H1 (cell line): ENCODE measurements at places on chromosomes 4 and X. TPM values are rescaled to one million over a fixed set of nuclear protein-coding genes. Genes with fewer than 3 reads are reported as not detected.

DNA sequence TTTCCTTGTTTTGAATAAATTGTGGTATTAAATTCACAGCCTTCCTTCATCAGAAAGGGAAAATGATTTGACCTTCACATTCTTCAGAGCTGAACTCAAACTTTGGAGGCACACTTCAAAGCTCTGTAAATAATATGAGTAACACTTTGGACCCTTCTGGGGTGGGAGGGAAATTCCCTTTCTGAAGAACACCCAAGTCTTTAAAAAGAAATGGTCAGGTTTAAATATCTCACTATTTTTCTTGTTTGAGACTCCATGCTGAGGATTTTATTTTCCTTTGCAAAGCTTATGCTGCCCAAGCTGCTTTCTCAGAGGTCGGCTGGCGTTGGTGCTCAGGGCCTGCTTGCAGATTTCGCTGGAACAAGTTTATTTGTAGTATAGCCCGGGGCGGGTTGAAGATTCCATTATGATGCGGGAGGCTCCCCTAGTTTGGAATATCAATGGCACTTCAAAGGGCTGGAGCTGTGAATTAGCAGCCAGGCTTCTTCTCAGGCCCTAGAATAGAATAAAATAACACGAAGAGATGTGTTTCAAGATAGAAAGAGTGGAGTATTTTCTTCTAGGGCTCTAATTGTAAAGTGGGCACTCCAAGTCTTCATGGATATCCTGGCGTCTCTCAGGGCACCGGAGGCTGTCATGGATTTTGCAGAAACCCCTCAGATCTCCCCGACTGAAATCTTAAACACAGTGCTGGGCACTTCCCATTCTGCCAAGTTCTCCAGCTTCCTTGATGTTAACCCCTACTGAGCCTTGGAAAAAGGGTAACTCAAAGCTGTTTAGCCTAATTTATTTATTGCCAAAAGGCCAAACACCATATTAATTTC, 315.6 kb downstream of the GPAT3 start:
- DNase-seq = peak; percentile 85

RNF212 gene
- 3.4 and 3.9 TPM in 2 replicates for total RNA-seq

- DNase-seq = peak; percentile 65
Observed at GRCh38 chr4:170374770-170375169, 285.0 kb upstream of the AADAT start.

- no peak for DNase-seq
Observed at GRCh38 chrX:23344238-23344903, 9.7 kb downstream of the PTCHD1 start.

- DNase-seq = no peak
Observed at GRCh38 chr4:176422511-176422910, 102.7 kb downstream of the SPCS3 start.

GRCh38 chr4:4874254-4874653, 14.8 kb downstream of the MSX1 start:
- no peak for DNase-seq

DNA sequence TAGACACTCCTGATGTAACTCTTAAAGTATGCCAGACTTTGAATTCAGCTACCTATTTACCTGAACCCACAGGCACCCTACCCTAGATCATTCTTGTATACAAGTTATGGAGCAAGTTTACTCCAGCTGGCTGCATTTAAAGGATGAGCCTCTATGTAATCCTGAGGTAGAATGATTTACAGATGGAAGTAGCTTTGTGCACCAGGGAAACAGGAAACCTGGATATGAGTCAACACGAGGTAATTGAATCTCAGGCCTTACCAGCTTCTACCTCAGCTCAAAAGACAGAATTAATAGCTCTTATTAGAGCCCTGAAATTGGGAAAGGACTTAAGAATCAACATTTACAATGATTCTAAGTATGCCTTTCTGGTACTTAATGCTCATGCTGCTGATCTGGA, 119.8 kb downstream of the AGTR2 start:
- DNase-seq = no peak

- no peak for DNase-seq
Observed at GRCh38 chr4:81601358-81601694, 129.6 kb upstream of the RASGEF1B start.

XAGE1A gene
- total RNA-seq = not detected in 2 replicates

- DNase-seq = no peak
Observed at GRCh38 chr4:98833384-98833783, 95.5 kb downstream of the EIF4E start.

- no peak for DNase-seq
Observed at GRCh38 chrX:65607070-65607742, 60.2 kb upstream of the MSN start.

DNA sequence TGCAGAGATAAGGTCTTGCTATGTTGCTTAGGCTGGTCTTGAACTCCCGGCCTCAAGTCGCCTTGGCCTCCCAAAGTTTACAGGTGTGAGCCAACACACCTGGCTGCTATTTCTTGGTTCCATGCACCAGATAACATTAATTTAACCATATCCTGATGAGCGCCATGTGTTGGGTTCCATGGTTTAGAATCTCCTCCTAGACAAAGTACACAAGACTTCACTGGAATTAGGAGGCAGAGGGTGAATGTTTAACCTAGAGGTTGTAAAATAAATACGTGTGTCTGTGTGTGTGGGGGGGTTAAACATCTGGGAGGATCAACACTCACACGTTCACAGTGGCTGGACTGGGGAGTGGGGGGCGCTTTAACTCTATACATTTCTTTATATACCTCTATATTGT, 32.4 kb upstream of the SORCS2 start:
- no peak for DNase-seq

SPATA18 gene
- 2.0 and 2.4 TPM in 2 replicates for total RNA-seq

- no peak for DNase-seq
Observed at GRCh38 chr4:153804722-153805121, 15.8 kb upstream of the SFRP2 start.

GABRQ gene
- total RNA-seq = 8.6 and 9.6 TPM in 2 replicates

IL3RA gene
- not detected in 2 replicates for total RNA-seq

GRCh38 chr4:34417160-34417559, 1827.2 kb downstream of the ARAP2 start:
- DNase-seq = no peak

ATP1B4 gene
- total RNA-seq = not detected in 2 replicates

CT45A10 gene
- not detected in 2 replicates for total RNA-seq

DNA sequence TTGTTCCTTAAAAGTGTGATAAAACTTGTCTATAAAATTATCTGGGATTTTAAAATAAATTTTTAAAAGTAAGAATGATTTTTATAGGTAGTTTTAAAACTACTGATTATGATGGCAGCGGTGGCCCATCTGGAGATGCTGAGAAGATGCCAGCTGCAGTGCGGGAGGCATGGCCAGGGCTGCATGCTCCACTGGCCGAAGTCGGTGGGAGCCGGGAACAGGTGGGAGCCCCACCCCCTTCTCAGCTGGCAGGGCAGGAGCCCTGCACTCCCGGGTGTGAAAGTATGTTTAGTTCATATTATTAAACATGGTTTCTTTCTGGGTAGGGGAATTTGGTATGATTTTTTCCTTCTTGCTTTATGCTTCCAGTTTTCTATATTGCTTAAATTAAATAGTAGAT, 63.8 kb downstream of the CORIN start:
- DNase-seq = no peak

- DNase-seq = no peak
Observed at GRCh38 chr4:85741381-85741780, 266.4 kb downstream of the ARHGAP24 start.

- DNase-seq = no peak
Observed at GRCh38 chr4:20408611-20409010, 156.9 kb downstream of the SLIT2 start.

GRCh38 chr4:17301266-17301665, 210.6 kb downstream of the QDPR start:
- DNase-seq = no peak

NXF2B gene
- not detected in 2 replicates for total RNA-seq

- no peak for DNase-seq
Observed at GRCh38 chr4:8829584-8829983, 42.1 kb downstream of the HMX1 start.

TENM3 gene
- total RNA-seq = 67.0 and 69.3 TPM in 2 replicates

BMPR1B gene
- total RNA-seq = 0.61 and 1.1 TPM in 2 replicates

HPGD gene
- total RNA-seq = 0.59 and 1.3 TPM in 2 replicates

- no peak for DNase-seq
Observed at GRCh38 chr4:100049872-100050271, 99.8 kb upstream of the H2AZ1 start.

GRCh38 chr4:80393970-80394250, 58.4 kb downstream of the CFAP299 start:
- no peak for DNase-seq

DNA sequence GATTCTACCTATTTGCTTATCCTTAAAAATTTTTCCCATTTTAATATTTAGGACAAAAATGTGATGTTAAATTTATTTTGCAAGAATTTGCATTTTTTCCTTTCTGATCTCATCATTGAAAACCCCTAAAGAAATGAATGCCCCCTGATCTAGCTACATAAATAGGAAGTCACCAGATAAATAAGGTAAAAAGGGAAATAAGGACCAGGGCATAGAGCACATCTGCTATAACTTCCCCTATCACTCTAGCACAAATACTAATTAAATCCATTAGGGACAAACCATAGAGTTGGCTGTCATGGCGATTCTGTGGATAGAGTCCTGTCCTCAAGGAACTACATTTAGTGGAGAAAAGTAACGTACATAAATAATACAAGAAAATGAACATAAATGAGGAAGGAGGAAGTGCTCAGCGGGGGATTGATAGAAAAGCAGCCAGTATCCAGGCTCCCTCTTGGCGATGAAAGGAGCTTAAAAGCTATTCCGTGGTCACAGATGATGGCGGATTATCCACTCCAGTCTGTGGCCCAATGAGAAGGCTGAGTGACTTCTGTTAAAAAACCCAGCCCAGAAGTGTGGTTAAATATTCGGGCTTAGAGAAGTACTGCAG, 76.9 kb upstream of the RPL34 start:
- no peak for DNase-seq
